ENCODE measurements at places on chromosomes 6 and 20.

DNA sequence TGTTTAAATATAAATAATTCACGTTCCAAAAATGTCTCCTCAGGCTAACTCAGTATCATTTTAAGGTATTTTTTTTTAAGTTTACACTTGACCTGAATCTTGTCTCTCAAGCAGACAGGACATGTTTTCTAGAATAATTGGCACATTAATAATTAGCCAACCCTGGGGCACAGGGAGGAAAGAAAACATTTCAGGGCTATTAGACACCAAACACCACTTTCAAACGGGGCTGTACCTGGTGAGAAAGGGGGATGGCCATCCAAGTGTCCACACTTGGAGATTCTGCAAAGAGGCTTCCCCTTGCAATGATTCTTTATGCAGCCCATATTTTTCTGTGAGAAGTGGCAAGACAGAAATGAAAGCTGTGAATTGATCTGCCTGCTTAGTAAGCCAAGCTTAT, 560.8 kb downstream of the CD109 start:
- DNase-seq, result no peak

- no peak for DNase-seq
These were observed 1.6 kb downstream of the CLPSL1 start for GRCh38 chr6:35782424-35782823.

DNA sequence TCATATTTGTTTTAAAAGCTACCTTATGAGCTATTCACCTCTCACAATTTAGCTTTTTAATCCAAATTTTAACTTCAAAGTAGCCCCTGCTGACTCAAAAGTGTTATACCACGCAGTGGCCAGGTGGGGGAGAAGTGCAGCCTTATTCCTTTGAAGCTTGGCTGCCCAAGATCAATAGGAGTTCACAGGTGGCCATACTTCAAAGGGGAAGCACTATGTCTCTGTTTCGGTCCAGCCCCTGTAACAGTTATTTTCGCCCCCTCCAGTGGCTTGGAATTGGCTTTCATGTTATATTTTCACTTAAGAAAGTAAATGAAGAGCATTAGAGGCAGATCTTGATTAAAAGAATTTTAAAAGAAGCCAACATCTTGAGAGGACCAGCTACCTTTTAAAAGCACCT, 608.4 kb downstream of the EPHA7 start:
- no peak for DNase-seq

- no peak for DNase-seq
These were observed 73.3 kb downstream of the AKAP12 start for GRCh38 chr6:151313066-151313491.

- DNase-seq, result no peak
These were observed 59.3 kb upstream of the MLN start for GRCh38 chr6:33863084-33863483.

- DNase-seq, result no peak
These were observed 174.6 kb downstream of the TRDN start for GRCh38 chr6:123462152-123462551.
